SK-N-SH treated with all-trans-retinoic acid at 6 μM for 48 hours (cell line): ENCODE measurements at places on chromosomes 6 and 20.
A peak's percentile ranks its signal among the peaks of the same experiment; 100 is the strongest.

GRCh38 chr20:10481676-10482075 lies 46.6 kb downstream of the SLX4IP start:
- ATAC-seq = no peak

DNA sequence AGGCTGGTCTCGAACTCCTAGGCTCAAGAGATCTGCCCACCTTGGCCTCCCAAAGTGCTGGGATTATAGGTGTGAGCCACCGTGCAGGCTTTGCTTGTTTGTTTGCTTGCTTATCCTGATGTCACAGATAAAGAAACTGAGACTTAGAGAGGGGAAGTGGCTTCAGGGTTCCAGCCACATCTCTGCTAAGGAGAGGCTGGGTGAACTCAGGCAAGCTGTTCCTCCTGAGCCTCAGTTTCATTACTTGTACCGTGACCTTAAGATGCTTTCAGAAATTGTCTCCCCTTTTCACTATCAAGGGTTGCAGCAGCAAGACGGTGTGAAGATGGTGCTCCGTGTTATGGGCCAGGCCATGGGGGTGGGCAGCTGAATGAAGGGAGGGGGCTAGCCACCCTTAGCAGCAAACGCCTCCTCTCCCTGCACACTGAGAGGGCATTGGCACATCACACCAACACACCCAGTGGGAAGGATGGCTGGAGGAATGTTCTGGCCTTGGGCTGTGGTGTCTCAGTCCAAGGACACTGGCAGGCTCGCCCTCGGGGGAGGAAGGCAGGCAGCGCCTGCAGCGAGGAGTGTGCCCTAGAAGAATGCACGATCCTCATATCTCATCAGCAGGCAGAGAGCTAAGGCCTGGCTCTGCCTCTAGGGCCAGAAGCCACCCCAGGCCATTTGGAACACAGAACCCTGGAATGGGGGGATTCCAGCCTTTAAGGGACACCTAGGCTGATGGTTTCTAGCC lies 48.2 kb upstream of the TLDC2 start:
- no peak for ATAC-seq

- peak; percentile 20 for ATAC-seq
These were observed 426 bp downstream of the TRMT6 start for GRCh38 chr20:5949943-5950270.

GRCh38 chr6:116314878-116315277 lies 35.1 kb upstream of the TSPYL1 start:
- no peak for ATAC-seq

GRCh38 chr20:13142143-13142542 lies 78.9 kb upstream of the ISM1 start:
- ATAC-seq = no peak

GRCh38 chr6:78883651-78884050 lies 16.3 kb downstream of the IRAK1BP1 start:
- no peak for ATAC-seq
